ENCODE measurements at places on chromosomes 2 and 18.
A peak's percentile ranks its signal among the peaks of the same experiment; 100 is the strongest.

GRCh38 chr2:19488009-19488691, 129.7 kb upstream of the OSR1 start:
- DNase-seq, result no peak

DNA sequence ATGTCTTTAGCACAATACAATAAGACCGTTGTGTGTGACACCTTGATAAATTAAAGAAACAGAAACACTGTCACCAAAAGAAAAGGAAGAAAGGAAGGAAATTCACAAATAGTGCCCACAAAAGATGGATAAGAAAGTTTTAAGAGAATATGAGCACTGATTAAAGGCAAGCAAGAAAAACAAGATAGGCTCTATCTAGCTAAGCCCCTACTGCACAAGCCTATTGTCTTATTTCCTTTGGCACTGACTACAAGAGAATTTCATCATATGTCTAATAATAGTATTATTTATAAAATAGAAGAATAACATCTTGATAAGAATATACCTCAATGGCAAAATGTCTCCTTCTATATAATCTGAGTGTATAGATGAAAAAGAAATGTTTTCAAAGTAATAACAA, 335.7 kb downstream of the NCKAP5 start:
- no peak for DNase-seq

DNA sequence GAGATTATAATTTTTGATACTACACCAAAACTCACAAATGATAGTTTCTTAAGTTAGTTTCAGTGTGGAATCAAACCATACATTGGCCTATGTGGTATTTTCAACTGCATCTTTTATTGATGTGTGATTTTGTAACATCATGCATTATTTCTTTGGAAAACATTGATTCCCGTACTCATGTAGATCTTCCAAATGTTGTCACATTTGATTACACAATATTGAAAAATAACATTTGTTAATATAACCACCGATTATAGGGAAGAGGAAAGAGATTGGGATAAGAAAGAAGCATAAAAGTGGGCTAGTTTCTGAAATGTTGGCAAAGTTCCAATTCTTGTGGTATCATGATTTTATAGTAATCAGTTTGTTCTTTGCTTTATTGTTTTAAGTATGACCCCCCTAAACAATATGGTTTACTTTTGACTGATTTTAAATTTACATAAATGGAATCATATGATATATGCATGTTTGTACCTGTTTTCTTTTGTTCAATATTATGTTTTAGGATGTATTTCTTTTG, 117.2 kb upstream of the OTX1 start:
- no peak for DNase-seq

DNA sequence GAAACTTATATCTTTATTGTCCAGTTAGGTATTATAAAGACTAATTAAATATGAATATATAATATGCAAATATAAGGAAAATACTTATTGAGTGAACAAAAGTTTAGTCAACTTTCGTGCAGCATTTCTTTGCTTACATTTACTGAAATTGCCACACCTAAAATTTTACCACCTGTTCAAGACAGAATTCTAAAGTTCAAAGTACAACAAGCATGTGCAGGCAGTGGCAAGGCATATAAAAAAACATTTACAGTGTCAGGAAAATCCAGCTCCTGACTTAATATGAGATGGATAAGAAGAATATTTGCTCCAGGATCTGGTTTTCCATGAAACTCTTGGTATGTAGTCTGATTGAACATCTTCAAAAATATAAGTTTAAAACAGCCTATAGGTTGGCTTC, 4.8 kb downstream of the ITPRID2 start:
- DNase-seq, result no peak

DNA sequence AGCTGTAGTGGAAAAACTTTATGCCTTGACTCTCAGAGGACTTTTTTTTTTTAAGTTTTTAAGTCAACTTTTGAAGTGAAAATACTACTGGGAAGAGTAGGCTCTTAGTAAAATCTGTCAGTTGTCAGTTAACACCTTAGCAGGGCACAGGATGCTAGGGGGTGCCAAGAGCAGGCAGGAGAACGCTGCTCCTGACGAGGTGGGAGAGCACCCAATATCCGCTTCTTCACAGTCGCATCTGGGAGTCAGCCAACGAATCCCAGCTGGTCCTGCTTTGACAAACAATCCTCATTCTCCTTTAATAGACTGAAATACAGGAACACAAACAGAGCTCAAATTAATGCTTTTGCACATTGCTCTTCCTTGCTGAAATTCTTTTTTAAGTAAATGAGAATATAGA, 709.5 kb upstream of the ACVR2A start:
- DNase-seq, result no peak

DNA sequence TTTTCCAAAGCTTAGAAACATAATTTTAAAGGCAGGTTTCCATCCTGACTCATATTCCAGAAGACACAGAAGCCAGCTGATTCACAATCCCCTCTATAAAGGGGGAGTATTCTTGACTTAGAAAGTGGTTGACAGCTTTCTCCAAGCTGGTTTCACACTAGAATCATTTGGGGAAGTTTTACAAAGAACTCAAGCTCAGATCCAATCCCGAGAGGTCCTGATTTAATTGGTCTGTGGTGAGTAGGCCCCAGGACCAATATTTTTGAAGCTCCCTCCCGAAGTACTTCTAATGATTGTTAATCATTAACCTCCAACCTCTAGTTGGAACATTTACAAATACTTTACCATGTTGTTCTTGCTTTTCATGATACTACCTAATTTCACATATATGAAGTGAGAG, 184.1 kb downstream of the DLGAP1 start:
- DNase-seq, result no peak

DNA sequence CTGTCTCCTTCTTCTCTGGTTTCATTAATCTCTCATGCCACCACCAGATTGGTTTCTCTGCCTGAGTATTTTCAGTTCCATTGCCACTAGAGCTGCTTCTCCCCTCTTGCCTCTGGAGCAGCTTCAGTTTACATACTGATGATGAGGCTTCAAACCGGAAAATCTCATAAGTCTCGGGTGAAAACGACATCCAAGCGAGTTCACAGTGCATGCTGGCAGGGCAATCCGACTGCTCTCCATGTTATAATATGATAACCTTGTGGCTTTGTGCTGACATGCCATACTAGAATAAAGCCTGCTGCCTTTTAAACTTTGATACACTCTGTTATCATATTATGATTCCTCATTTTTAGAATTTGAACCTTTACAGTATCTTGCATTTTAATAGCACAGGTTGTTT, 153.5 kb downstream of the PRPF40A start:
- no peak for DNase-seq

GRCh38 chr2:40148334-40148733, 303.6 kb downstream of the SLC8A1 start:
- no peak for DNase-seq

- no peak for DNase-seq
These were observed 44.4 kb upstream of the ACAA2 start for GRCh38 chr18:49857708-49858107.

DNA sequence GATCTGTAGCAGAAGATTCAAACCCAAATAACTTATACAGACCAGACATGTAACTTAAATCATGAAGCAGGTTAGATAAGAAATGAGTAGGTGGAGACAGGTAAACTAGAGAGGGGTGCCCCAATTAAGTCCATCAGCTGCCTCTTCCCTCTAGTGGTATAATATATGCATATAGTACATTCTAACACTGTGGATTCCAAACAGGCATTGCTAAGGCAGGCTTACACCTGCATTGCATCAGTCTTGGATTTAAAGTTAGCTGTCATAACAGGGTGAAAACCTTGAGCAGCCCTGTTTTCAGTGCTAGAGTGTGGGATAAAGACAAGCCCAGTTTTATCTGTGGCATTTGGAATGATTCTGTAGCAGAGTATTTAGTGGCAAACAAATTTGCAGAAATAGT, 63.4 kb downstream of the NYAP2 start:
- DNase-seq, result no peak

DNA sequence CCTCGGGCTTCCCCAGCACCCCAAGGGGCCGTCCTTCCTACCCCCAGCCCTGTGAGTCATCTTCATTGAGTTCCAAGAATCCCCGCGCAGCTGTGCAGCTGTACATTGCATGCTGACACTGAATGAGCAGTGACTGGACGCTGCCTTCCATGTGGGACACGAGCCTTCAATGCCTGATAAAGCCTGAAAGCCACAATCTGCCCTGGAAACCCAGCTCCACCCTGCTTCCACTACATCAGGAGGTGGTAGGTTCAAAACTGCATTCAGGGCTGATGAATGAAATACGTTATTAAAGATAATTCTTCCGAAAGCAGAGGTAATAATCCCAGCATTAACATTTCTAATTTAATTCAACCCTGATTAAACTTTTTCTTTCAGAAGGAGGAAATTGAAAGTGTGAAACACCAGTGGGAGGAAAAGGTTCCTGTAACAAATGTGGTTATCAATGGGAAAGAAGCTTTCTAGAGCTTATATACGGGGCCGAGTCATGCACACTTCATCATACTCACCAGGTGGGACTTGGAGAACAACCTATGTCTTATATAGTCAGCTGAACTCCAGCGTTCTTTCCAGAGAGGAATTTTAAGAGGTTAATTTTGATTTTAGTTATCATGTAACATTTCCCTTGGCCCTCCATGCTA, 360.1 kb downstream of the LPIN1 start:
- no peak for DNase-seq

DNA sequence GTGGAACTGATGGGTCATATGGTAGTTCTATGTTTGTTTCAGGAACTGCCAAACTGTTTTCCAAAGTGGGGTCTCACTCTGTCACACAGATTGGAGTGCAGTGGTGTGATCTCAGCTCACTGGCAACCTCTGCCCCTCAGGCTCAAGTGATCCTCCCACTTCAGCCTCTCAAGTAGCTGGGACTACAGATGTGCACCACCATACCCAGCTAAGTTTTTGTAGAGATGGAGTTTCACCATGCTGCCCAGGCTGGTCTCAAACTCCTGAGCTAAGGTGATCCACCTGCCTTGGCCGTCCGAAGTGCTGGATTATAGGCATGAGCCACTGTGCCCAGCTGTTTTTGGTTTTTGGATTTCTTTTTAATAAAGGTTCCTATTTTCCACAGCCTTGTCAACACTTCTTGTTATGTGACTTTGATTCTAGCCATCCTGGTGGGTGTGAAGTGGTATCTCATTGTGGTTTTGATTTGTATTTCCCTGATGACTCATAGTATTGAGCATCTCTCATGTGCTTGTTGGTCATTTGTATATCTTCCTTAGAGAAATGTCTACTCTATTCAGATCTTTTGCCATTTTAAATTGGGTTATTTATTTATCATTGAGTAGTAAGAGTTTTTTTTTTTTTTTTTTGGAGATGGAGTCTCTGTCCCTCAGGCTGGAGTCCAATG, 22.8 kb downstream of the NPC1 start:
- no peak for DNase-seq

DNA sequence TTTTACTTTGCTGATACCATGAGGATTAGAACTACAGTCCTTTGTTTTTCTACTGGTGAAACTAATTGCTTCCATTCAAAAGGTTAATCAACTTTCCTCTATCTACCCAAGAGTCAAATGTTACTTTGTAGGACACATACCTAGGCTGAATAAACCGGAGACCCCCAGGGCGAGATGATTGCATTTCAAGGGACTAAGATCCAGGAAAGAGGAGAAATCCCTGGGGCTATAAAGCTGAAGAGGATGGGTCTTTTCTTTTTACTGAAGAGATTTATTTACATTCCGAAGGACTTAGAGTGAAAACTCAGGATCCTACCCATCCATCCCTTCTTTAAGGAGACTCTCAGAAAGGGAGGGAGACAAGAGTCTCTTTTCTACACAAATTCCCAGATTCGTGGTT, 331.9 kb downstream of the CDH19 start:
- DNase-seq, result no peak

DNA sequence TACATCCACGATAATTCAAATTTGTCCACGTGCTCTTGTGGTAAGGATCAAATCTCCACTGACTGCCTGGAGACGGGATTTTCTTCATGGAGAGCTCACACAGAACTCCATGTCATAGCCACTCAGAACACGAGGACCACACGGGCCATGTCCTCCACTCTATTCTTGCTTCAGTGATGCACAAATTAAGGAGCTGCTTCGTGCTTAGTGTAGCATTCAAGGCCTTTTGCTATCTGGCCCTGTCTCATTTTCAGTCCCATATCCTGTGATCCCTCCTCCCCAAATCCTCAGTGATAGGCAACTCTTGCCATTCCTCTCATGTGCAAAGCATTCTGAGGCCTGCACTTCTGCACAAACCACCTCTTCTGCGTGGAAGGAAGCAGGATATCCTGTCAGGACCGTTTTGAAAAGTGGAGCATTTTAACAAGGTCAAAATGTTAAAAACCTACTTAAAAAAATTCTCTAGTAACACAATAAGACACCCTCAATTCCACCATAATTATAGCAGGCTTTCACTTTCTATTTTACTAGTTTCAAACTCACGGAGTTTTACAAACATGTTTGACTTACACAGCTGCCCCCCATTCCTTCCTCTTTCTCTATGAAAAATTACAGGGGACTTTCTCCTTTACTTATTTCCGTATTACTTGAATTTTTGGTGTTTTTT, 35.2 kb downstream of the ST3GAL5 start:
- DNase-seq, result no peak

GRCh38 chr2:170973492-170974303, 44.6 kb downstream of the GORASP2 start:
- DNase-seq, result peak; percentile 88

DNA sequence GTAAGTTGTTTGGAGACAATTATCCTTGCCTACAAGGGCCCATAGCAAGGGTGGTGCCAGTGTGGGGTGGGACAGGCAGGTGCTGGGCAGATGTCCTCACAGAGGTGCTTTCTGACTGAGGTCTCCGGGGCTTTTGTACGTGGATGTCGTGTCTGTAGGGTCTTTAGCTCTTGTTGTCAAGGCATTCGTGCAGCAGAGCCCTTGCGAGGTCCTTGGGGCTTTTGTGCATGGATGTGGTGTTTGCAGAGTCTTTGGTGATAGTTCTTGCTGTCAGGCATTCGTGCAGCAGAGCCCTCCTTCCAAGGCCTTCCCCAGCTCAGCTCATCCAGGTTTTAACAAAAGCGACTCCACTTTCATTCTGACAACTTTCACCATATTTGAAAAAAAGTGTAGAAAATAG, 116.0 kb upstream of the TMEM18 start:
- no peak for DNase-seq

DNA sequence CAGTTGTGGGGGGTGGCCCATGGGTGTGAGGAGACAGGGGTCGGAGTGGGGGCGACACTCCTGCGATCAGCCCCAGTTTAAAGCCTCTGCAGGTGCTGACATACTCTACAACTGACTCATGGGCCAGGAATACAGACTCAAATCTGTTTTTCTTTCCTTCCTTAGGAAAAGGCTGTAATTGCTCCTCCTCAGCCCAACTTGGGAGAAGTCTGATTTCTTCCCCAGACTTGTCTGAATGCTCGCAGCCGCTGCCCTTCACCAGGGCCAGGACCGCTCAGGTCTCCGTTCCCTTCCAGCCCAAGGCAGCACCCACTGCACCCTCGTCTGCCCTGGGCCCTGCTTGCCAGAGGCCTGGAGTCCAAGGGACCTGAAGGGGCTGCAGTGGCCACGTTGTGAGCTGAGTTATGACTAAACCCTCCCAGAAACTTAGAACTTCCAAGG, 41.3 kb downstream of the RHOB start:
- no peak for DNase-seq

GRCh38 chr2:216618785-216619184, 14.4 kb upstream of the IGFBP2 start:
- DNase-seq, result no peak
